Cortex of kidney (tissue), 1 donor: ENCODE measurements at places on chromosomes 4 and X.

GRCh38 chr4:16713271-16713670 is 185.2 kb downstream of the LDB2 start:
- no peak for DNase-seq

GRCh38 chr4:95544113-95545103 is 4.4 kb downstream of the UNC5C start:
- no peak for DNase-seq

GRCh38 chr4:75285837-75286236 is 228.4 kb downstream of the RCHY1 start:
- no peak for DNase-seq

- no peak for DNase-seq
These were observed 9.4 kb upstream of the CDS1 start for GRCh38 chr4:84573385-84574068.

DNA sequence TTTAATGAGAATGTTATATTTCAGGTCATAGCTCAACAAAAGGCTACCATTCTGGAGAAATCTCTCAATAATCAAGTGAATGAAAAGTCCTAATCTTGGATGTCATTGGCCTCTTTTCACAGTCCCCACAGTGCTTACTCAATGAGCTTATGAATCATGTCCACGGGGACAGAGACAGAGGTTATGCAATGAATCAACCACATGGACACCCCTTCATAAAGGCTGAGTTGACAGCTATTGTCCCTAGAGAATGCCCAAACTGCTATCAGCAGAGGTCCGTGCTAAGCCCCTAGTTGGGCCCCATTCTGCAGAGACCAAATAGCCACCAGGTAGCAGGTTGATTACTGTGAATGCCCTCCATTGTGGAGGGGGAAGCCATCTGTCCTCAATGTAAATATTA is 158.1 kb downstream of the LHFPL1 start:
- DNase-seq: no peak

DNA sequence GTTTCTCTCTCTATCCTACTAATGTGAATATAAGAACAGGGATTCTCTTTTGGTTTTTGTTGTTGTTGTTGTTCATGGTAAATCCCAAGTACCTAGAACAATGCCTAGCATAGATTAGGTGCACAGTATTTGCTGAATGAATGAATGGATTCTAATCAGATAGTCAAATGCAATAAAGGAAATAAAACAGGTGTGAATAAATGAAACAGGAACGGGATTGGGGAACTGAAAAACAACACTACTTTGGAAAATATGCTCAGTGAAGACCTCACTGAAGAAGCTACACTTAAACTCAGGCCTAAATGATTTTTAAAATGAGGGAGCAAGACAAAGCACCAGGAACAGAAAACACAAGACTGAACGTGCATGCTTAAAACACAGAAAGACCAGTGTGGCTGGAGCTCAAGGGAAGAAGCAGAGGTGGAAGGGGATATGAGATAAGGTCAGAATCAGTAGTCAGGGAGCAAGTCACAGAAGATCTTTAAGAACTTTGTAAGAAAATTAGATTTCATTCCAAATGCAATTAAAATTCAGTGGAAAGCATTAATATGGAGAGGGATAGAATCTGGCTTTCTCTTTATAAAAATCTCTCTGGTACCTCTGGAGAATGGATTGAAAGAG is 144.7 kb downstream of the ZAR1 start:
- no peak for DNase-seq

DNA sequence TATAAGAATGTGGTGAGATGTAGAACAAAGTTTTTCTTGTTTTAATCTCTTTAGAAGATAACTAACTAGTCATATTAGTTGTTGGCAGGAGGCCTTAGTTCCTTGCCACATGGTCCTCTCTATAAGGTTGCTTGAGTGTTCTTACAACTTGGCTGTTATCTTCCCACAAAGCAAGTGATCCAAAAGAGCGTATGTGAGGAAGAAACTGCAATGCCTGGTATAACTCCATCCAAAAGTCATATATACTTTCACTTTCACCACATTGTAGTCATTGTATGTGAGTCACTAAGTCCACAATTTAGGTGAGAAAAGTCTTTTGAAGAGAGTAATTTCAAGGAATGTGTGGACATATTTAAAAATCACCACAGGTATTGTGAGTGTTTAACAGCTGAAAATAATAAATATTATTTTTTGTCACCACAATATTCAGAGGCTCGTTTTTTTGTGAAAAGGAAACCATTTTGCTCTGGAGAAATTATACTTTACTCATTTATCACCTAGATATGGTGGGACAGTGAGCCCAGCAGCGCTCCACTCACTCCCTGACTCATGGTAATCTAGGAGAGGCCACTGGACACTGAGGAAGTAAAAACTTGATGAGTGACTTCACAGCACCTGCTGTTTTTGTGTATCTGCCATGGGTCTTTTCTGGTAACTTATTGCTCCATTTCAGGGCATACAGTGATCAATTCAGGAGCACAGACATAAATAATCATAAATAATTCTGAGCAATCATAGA is 369.4 kb upstream of the NDST3 start:
- no peak for DNase-seq

DNA sequence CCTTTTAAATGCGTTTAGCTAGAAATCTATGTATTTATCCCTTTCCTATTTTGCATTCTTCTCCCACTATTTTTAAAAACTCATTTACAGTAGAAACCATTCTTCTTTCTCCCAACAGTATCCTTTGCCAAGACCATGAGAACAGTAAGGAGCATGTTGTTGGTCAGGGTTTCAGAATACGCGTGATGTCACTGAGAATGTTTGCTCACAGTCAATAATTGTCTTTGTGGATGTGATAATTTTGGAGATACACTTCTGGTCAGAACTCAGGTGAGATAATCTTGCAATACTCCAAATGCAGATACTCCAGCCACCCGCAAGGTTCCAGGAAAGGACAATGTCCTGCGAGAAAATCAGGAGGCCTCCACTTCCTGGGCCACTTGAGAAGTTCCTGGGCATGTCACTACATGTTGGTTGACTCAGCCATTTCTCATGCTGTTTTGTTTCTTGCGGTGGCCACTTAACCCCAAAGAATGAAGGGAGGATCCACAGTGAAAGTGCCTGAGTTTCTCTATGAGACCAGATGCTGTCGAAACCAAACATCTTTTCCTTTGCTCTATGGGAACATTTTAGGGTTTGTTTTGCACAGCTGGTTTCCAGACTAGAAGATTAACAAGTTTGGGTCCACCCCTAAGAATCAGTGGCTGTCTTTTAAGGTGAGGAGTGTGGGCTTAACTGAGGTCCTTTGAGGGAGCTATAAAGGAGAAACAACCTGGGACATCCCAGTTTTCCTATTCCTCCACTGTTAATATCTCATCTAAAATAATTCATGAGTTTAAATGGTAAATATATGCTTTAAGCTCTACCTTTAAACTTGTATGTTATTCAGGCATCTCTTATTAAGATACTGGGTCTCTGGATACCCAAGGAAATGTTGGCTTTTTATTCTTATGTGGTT is 116.0 kb downstream of the SOWAHB start:
- no peak for DNase-seq

DNA sequence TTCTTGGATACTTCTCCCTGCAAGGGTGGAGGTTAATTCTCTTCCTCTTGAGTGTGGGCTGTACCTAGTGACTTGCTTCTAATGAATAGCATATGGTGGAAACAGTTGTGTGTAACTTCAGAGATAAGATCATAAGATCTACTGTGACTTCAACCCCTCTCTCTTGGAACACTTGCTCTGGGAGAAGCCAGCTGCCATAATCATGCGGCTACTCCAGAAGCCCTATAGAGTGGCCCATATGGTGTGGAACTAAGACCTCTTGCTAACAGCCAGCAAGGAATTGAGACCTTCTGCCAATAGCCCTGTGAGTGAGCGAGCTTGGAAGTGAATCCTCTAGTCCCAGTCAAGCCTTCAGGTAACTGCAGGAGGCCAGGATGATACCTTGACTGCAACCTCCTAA is 81.1 kb downstream of the RBMX2 start:
- no peak for DNase-seq

DNA sequence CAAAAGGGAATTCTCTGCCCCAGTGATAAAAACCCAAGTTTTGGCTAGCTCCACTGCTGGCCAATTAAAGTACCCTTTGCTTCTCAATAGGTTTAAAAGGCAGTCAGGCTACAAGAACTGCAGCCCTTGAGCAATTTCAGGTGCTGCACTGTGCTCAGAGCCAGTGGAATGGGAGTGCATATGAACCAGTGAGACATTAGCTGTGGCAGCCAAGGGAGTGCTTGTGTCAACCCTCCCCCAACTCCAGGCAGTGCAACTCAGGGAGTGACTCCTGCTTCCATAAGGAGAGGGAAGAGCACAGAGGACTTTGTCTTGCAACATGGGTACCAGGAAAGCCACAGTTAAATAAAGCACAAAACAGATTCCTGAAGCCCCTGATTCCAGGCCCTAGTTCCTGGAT is 61.6 kb upstream of the VAMP7 start:
- DNase-seq: no peak

- DNase-seq: no peak
These were observed 29.6 kb upstream of the RPL34 start for GRCh38 chr4:108590776-108591175.

- DNase-seq: no peak
These were observed at the start of gene C4orf51 for GRCh38 chr4:145679991-145680455. C4orf51 (plus strand) TSS chr4:145680146; CDS start chr4:145680204, 58 bp downstream.
